Esophagus mucosa (tissue), 1 donor: ENCODE measurements at places on chromosomes 11 and 22.

- no peak for ATAC-seq
These were observed 1351.9 kb downstream of the BRD1 start for GRCh38 chr22:48475661-48476345.

- ATAC-seq, result no peak
These were observed 4.9 kb downstream of the DAGLA start for GRCh38 chr11:61684870-61685616.

DNA sequence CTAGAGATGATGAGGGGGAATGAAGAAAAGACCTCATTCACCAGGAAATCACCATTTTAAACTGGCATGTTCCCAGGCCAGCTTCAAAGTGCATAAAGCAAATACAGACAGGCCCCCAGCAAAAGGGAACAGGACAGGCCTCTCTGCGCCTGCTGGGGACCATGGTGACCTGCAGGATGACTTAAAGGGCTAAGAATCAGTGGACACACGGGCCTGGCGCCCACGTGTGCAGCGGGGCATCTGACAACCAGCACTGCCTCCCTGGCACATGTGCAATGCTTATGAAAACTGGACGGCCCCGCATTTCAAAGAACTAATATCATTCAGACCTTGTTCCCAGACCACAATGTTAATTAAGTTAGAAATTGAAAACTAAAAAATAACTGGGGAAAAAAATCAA is 35.6 kb downstream of the TBX1 start:
- no peak for ATAC-seq

GRCh38 chr22:41021613-41022454 is 70.6 kb upstream of the EP300 start:
- ATAC-seq, result peak; percentile 84

- ATAC-seq, result peak; percentile 50
These were observed 1.9 kb downstream of the CHADL start for GRCh38 chr22:41238570-41239442.

GRCh38 chr11:121067453-121067852 is 33.6 kb upstream of the TECTA start:
- no peak for ATAC-seq

DNA sequence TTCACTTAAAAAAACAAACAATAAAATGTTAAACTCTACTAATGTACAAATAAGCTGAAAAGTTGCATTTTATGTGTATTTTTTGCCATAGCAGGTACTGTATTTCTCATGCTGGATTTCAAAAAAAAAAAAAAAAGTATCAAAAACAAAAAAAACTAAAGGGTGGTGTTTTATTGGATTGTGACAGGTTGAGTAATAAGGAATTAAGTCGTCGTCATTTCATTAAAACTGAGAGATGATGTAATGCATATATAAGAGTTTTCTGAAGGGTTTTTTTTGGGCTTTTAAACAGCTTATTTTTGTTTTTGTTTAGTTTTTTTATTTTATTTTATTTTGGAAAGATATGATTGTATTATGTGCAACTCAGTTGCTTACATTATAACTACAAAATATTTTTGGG is 10.9 kb upstream of the ADSL start:
- no peak for ATAC-seq
